ENCODE measurements at places on chromosomes 4 and X.

DNA sequence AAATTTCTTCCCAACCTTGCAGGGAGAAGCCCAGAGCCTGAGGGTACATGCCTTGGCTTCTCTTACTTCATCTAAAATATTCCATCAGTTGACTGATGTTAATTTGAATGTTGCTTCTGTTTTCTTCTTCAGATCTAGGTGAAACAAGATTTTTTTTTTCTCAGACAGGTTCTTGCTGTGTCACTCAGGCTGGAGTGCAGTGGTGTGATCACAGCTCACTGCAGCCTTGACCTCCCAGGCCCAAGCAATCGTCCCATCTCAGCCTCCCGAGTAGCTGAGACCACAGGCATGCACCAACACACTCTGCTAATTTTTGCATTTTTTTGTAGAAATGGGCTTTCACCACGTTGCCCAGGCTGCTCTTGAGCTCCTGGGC lies 62.1 kb upstream of the KLF3 start:
- no peak for DNase-seq

DNA sequence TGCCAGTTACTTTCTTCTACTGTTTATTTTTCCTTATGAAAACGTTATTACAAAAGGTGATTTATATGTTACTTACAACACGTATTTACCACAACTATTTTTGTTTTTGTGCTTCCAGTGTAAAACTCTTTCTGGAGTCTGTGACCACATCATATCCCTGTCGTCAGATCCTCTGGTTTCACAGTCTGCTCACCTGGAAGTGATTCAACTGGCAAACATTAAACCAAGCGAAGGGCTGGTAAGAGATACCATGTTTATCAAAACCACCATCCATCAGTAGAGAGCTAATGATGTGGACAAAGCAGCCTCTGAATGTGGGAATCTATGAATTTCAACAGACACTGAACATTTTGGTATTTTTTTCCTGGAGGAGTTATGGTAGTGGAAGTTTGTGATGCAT lies 116.1 kb downstream of the CNKSR2 start:
- DNase-seq = no peak

DNA sequence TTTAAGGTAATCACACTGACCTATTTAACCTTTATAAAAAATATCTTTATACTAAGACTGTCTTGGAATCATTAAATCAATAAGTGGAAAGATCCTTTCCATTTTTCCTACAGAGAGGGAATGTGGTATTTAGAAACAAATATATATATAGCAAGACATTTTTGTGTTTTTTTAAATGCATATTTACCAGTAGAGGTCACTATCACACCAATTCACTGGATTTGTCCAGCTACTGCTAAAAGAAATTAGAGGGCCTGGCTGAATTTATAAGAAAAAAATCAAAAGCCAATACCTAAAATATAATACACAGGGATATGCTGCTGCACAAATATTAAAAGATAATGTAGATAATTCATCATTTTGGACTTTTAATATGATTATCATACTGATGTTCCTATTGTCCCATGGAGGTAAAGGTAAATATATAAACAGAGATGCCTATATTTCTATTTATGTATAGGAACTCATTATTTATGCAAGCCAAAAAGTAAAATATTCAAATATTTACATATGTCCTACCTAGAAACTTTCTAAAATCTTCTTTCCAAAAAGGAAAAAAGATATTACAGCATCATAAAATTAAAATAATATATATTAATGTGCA lies 69.5 kb downstream of the PDE5A start:
- DNase-seq = no peak

- no peak for DNase-seq
Observed at GRCh38 chr4:186557486-186557885, 2.1 kb upstream of the MTNR1A start.

- no peak for DNase-seq
Observed at GRCh38 chrX:30620980-30621618, 32.1 kb upstream of the GK start.

- DNase-seq = no peak
Observed at GRCh38 chr4:114398410-114398809, 200.2 kb upstream of the UGT8 start.

DNA sequence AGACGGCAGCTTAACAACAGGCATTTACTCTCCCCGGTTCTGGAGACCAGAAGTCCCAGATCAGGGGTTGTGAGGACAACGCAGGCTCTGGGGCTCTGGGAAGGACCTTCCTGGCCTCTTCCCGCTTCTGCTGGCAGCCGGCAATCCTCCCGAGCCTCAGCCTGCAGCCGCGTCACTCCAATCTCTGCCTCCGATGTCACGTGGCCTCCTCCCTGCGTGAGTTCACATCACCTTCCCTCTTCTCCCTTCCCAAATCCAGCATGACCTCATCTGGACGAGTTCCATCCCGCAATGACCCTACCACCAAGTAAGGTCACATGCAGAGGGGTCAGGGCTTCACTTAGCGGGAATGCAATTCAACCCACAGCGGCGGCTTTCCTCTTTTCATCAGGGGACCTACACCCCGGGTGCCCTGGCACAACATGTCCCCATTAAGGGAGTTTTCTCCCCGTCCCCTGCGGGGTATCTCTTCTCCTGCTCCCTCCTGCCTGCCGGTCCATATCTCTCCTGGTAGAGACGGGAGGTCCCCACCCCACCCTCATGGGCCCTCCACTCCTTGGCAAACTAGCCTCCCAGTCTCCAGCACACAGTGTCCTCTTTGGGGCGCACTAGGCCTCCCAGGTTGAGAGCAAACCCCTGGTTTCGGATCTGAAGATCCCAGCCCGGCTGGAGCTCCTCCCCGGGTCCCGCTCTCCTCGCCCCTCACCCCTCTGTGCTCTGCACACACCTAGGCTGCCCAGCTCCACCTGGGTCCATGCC lies 25.5 kb downstream of the ABLIM2 start:
- no peak for DNase-seq

GRCh38 chrX:3218442-3218841 lies 128.0 kb downstream of the MXRA5 start:
- no peak for DNase-seq

- no peak for DNase-seq
Observed at GRCh38 chr4:143287572-143287923, 49.1 kb upstream of the GAB1 start.

DNA sequence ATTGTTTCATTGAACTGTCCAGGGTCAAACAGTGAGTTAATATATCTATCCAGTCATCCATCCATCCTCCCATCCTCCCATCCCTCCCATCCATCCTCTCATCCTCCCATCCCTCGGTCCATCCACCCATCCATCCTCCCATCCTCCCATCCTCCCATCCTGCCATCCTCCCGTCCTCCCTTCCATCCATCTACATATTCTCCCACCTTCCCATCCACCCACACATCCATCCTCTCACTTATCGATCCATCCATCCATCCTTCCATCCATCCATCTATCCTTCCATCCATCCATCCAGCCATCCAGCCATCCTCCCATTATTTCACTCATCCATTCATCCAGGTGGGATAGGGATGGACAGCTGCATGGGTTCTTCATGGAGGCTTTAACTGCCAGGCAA lies 35.4 kb upstream of the PSAPL1 start:
- no peak for DNase-seq

Measured in stimulated activated CD4-positive, alpha-beta T cell treated with anti-CD3 and anti-CD28 coated beads, Interleukin-1b, Interleukin-23, amount 100 ng/mL, for 1 hour (primary cell).